ENCODE measurements at places on chromosomes 16 and 17.

GRCh38 chr17:49132699-49133364, at the start of gene B4GALNT2:
Gene B4GALNT2 (plus strand): TSS chr17:49132769. CDS start chr17:49132793, 24 bp downstream.
- DNase-seq = no peak

GRCh38 chr17:79984045-79984840, 51.4 kb downstream of the TBC1D16 start:
- DNase-seq = no peak

- DNase-seq = no peak
Observed at GRCh38 chr17:66831383-66832210, 3.3 kb upstream of the CACNG5 start.

GRCh38 chr17:29225396-29225795, 21.3 kb upstream of the CRYBA1 start:
- DNase-seq = no peak

DNA sequence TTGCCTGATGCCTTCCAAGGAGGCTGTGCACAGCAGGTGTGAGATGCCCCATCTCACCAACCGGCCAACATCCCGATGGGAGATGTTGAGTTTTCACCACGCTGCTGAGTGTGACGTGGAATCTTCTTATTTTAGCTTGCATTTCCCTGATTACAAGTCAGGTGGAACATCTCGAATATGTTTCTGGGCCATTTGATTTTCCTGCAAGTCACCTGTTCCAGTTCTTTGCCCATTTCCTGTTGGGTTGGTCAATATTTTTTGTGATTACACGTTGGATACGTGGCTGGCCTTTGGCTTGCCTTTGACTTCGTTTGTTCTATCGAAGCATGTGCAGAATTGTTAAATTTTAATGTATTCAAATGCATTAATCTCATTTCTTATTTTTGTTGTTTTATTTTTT, 8.3 kb upstream of the CDH15 start:
- no peak for DNase-seq

GRCh38 chr17:73571511-73572130, 72.6 kb downstream of the SDK2 start:
- DNase-seq = no peak

- no peak for DNase-seq
Observed at GRCh38 chr17:50882851-50883250, 16.7 kb upstream of the TOB1 start.

GRCh38 chr17:74635418-74635817, 11.9 kb upstream of the CD300E start:
- DNase-seq = no peak

- no peak for DNase-seq
Observed at GRCh38 chr17:37820995-37821713, 76.3 kb upstream of the HNF1B start.

- no peak for DNase-seq
Observed at GRCh38 chr16:14303182-14303618, 232.1 kb downstream of the MRTFB start.

DNA sequence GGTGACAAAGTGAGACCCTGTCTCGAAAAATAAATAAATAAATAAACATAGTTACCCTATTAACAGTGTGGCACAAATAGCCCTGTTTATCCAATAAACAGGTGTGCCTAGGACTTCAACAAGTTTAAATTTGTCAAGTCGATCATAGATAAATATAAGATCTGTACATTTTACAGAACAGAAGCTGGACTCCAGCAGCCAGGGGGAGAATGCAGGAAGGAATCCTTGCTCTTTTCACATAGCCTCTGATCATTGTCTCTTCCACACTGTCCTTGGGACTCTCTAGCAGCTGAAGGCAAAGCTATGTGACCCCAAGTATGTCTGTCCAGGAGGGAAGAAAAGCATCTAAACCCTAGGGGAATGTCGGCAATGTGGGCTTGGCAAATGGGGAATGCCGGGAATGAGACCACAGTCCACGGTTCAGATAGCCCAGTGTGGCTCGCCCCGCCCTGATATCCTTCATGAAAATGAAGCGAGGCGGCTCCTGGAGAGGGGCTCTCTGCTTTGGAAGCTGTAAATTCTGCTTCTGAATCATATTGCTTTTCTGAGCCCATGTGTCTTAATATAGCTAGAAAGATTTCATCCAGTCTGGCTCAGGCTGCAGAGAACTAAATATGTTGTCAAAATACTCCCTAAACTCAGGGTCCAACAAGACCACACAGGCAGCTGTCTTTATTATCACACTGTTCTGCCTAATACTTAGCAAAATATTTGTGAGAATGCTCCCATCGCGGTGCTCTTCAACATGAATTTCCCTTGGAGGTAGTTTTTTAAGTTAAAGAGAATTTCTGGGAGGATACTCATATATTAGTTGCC, 24.9 kb upstream of the GRB2 start:
- DNase-seq = no peak

GRCh38 chr17:67830440-67830839, 5.1 kb downstream of the BPTF start:
- no peak for DNase-seq

DNA sequence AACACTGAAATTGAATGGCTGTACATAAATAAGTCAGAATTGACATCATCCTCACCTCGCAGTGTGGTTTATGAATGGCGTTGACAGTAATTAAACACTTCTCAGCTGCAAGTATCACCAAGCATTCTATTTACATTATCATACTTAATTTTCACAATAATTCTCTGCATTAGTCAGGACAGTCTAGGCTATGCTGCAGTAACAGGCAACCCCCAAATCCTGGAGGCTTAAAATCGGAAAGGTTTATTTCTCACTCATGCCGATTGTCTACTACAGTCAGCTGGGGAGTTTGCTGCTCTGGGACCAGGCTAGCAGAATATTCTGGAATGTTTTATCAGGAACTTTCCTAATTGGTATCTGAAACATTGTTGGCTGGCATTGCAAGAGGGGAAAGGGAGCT, 493.2 kb upstream of the ERCC4 start:
- no peak for DNase-seq

- DNase-seq = no peak
Observed at GRCh38 chr16:57795431-57795878, 6.8 kb downstream of the KIFC3 start.

DNA sequence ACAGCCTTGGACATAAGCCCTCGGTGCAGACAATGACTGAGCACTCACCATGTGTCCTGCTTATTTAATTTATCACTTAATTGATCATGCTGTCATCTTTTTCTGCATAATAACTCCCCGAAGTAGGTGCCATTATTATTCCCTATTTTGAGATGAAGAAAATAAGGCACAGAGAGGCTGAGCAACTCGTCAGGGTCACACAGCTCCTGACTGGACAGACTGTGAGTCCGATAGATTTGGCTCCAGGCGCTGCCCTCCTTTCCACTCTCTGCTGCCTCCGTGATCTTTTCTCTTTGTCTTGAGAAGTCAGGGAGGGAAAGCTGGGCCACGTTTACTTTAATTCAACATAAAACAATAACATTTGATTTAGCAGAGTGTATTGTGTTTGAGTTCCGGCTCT, 19.0 kb upstream of the N4BP1 start:
- DNase-seq = no peak

GRCh38 chr17:66354981-66355380, 52.6 kb downstream of the PRKCA start:
- no peak for DNase-seq

DNA sequence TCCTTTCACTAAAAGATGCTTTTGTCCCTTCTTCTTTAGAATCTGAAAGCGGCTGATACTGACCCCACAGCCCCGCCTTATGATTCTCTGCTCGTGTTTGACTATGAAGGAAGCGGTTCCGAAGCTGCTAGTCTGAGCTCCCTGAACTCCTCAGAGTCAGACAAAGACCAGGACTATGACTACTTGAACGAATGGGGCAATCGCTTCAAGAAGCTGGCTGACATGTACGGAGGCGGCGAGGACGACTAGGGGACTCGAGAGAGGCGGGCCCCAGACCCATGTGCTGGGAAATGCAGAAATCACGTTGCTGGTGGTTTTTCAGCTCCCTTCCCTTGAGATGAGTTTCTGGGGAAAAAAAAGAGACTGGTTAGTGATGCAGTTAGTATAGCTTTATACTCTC, 10.1 kb upstream of the TANGO6 start:
- no peak for DNase-seq

DNA sequence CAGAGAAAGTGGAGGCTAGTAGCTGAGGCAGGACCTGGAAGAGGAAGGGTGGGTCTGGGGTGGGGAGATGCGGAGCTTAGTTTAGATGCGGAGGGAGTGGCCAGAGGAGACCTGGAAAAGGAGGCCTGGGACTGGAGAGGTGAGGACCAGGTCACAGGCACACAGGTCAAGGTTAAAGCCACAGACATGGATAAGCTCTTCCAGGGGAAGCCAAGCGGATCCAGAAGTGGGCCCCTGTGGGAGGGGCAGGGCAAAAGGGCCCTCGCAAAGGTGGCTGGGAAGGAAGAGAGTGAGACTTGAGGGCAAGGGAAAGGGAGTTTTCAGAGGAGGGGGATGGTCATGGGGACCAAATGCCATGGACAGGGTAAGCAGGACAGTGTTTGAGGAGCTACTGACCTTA, 13.9 kb upstream of the MLLT6 start:
- no peak for DNase-seq

DNA sequence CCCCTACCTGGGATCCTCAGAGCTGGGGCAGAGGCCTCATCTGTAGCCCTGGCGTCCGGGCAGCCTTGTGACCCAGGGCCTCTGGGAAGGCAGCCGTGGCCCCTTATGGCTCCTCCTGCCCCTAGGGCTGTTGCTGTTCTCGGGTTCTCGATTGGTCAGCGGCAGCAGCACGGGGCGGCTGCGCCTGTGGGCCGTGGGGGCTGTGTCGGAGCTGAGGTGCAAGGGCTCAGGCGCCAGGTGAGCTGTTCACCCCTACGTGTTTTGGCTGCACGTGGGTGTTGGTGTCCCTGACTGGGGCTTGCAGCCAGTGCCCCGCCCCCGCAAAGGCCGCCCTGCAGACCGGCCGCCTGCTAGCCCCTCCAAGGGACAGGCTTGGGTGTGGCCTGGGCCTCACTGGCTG, 5.8 kb upstream of the RHOT2 start:
- DNase-seq = no peak

- no peak for DNase-seq
Observed at GRCh38 chr17:27496005-27496404, 39.8 kb downstream of the KSR1 start.

DNA sequence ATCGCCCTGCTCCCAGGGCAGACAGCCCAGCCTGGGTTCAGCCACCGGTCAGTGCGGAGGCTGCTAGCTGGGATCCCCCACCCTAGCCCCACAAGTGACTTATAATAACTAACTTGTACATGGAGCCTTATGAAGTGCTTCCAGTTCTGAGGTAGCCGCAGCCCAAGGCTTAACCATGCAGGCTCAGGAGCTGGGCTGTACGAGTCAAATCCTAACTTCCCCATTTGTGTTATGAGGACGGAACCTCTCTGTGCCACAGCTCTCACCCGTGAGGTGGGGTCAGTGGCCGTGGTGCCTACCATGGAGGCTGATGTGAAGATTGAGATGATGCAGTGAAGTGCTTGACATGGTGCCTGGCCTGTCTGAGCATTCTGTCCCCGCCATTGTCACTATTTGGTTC, 27.8 kb upstream of the GOSR2 start:
- no peak for DNase-seq

GRCh38 chr17:45104029-45104428, 28.3 kb downstream of the PLCD3 start:
- no peak for DNase-seq

DNA sequence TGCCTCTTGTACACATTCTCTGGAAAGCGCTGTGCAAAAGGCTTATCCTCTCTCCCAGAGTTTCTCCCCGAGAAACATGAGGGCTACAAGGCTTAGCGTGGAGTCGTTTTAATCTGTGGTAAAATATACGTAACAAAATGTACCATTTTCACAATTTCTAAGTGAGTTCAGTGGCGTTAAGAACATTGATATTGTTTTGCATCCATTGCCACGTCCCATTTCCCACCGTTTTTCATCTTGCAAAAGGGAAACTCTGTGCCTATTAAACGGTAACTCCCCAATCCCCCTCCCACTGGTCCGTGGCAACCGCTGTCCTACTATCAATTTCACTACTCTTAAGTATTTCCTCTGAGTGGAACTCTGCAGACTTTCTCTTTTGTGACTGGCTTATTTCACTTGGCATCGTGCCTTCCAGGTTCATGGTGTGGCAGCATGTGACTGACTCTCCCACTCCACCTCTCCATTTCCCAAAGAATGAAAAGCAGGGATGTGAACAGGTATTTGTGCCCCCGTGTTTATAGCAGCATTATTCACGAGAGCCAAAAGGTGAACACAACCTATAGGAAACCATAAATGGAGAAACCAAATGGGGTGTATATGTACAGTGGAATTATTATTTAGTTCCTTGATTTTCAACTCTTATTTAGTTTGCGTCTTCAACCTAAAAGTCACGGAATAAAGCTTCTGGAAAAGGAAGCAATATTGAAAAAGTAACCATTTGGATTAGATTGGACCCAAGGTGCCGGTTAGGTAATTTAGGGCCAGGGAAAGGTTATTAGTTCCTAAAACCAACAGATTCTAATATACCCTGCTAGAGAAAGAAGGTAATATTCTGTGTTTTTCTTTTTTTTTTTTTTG, 1.1 kb upstream of the USP32 start:
- DNase-seq = no peak

DNA sequence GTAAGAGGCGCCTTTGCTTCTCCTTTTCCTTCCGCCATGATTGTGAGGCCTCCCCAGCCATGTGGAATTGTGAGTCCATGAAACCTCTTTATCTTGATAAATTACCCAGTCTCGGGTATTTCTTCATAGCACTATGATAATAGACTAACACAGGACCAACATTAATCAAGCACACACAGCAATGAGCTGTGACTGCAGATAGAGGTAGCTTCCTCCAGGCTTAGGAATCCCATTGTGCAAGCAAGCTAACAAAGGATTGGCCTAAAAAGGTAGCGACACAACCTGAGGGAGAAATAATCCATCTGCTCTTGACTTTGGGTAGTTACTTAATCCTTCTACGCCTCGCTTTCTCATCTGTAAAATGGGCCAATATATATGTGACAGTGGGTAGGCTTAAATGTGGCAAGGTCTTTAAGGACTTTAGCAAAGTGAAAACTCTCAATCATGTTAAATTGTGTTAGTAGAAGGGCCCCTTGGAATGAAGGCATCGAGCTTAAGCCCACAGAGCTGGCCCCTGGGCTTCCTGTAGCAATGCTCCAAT, 393.6 kb downstream of the SOX9 start:
- DNase-seq = no peak

DNA sequence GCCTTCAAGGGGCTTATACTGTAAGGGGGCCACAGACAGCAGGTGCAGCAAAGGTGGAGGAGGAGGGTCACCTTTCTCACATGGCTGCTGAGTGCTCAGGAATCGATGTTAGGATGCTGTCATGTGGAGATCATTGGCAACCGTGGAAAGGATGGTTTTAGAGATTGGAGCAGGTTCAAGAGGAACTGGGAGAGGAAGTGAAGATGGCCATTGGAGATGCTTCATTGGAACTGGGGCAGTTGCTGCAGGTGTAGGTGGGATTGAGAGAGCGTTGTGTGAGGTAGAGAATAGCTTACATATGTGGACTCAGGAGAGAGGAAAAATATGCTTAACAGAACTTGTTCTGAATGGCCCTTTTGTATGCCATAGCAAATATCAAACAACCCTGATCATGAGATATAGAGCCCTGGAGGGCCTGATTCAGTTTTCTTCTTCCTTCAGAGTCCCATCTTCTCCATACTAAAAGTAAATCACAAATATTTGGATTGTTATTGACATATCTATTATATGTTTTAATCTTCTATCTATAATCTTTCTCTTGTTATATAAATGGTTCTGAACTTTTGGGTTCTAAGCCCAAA, 40.8 kb downstream of the LDHD start:
- no peak for DNase-seq

- no peak for DNase-seq
Observed at GRCh38 chr17:7888184-7888920, at the start of gene CHD3. Gene CHD3 (plus strand): TSS chr17:7888789. CDS start chr17:7889001, 212 bp downstream.

- DNase-seq = no peak
Observed at GRCh38 chr17:58153671-58154070, 5.5 kb downstream of the OR4D1 start.

- DNase-seq = no peak
Observed at GRCh38 chr16:886802-887731, 83.7 kb downstream of the LMF1 start.

Data from T-helper 1 cell (primary cell).